ENCODE measurements at places on chromosomes 3 and 15.

DNA sequence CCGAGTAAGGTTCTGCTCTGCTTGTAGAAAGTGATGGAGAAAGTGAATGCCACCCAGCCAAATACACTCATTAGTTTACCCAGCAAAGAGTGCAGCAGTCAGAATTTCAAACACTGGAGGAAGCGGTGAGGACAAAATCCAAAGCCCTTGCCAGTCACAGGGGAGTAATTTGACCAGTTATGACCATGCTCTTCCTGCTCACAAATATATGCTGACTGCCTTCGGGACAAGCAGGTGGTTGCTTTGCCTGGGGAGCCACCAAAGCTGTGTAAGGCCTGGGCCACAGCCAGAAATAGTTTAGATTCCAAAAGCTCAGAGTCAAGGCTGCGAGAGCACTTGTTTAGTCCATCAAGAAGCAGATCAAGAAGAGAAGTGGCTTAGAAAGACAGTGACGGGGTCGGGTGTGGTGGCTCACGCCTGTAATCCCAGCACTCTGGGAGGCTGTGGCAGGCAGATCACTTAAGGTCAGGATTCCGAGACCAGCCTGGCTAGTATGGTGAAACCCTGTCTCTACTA is 51.0 kb upstream of the ATP13A3 start:
- DNase-seq: peak; percentile 78

DNA sequence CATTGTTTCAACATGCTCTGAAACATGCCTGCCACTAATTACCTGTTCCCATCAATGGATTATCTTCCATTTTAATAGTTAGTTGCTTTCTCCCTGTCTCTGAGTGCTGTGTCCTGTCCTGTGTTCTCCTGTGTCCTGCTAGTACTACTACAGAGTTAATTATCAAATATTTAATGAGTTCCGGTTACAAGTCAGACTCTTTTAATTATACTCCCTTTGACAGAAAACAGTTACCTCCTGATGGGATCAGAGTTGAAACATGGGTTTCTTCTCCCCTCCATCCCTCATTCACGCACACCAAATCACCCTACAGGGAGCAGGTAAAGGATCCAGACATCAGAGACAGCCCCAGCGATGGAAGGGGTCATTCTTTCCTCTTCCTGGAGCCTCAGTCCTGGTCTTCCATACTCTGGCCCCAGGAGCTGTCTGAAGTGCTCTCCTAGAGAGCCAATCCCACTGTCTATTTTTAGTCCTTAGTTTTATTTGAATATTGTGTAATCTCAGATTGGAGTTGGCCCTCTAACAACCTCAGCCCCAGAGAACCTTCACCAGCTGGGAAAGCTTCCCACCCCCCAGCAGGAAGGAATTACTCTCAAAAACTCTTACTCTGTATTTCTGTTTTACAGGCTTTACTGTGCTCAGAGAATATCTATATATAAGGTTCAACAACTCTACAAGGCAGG is 137.0 kb upstream of the C2CD4B start:
- DNase-seq: no peak

DNA sequence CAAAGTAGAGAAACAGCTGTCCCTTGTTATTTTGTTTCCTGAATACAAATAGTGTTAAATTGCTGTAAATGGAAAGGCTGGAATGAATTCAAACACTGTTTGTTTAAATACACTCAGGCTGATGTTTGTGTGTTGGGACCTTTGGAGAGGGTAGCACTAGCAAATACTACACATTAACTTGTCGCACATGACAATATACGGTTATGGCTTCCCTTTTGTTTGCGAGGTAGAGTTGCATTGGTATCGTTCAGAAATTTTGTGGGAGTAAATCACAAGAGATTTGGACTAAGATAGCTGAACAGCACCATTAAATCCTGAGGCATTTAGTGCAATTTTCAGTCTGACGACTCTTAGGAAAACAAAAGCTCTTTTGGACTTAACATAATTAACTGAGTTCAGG is 213.0 kb upstream of the ROBO2 start:
- no peak for DNase-seq

- peak; percentile 15 for DNase-seq
Measured at GRCh38 chr3:150603980-150604319, 829 bp downstream of the SELENOT start.

- DNase-seq: no peak
Measured at GRCh38 chr3:119195911-119196310, 22.5 kb downstream of the UPK1B start.

- no peak for DNase-seq
Measured at GRCh38 chr3:114632757-114633424, 339.1 kb downstream of the TIGIT start.

DNA sequence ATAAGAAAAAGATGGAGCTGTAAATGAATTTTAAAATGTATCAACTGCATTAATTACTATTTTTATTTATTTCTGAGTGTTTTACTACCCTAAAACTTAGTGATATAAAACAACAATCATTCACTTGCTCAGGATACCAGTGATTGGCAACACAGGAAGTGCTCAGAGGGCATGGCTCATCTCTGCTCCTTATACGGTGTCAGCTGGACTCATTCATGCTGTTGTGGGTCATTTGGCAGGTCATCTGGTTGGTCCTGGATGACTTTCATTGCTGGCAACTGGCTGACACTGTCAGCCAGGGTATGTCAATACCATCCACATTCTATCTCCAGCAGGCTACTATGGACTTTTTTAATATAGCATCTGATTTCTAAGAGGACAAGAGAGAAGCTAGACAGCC is 689.6 kb upstream of the NECTIN3 start:
- no peak for DNase-seq

DNA sequence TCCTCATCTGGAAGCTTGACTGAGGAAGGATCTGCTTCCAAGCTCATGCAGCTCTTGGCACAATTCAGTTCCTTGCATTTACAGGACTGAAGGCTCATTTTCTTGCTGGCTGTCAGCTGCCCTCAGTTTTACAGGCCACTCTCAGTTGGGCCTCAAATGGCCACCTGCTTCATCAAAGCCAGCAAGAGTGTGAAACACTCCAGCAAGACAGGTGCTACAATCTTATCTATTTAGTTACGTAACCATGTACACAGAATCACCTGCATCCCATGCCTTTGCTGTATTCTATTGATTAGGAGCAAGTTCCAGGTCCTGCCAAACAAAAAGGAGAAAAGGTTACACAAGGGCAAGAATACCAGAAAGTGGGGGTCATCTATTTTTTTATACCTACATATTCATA is 40.8 kb downstream of the RHCG start:
- DNase-seq: no peak

GRCh38 chr3:117434661-117435412 is 725.3 kb downstream of the TUSC7 start:
- no peak for DNase-seq

GRCh38 chr15:52005748-52006701 is 13.0 kb upstream of the MAPK6 start:
- no peak for DNase-seq

All from HTR-8/SVneo (cell line).